Fibroblast of villous mesenchyme (primary cell): ENCODE measurements at places on chromosomes 11 and 22.

DNA sequence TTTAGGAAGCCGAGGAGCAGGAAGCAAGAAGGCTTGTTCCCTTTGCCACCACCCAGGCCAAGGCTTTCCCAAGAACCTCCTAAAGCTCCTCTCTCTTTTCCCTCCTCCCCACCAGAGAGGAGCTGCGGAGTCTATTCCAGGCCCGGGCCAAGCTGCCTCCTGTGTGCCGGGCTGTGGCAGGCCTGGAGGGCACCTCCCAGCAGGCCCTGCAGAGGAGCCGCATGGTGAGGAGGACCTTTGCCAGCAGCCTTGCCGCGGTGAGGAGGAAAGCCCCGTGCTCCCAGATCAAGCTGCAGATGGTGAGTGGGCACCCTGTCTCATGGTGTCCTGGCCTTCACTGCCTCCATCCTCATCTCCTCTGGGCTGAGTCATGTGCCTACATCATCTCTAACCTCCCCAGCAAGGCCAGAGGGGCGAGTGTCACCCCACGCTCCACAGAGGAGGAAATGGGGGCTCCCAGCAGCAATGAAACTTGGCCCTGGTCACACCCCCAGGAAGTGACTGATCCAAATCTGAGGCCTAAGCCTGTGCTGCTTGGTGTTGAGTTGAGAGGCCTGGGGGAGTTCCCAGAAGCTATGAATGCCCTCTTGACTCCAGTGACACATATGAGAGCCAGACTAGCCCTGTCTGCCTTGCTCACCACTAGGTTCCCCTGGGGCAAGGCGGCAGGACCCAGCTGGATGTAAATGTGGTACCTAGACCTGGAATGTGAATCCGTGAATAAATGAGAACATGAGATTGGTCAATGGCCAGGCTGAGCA lies 104.2 kb downstream of the MYO18B start:
- DNase-seq, result no peak

GRCh38 chr22:49240016-49240380 lies 587.7 kb downstream of the BRD1 start:
- no peak for DNase-seq

- DNase-seq, result no peak
These were observed 79.1 kb upstream of the SC5D start for GRCh38 chr11:121213362-121213893.

DNA sequence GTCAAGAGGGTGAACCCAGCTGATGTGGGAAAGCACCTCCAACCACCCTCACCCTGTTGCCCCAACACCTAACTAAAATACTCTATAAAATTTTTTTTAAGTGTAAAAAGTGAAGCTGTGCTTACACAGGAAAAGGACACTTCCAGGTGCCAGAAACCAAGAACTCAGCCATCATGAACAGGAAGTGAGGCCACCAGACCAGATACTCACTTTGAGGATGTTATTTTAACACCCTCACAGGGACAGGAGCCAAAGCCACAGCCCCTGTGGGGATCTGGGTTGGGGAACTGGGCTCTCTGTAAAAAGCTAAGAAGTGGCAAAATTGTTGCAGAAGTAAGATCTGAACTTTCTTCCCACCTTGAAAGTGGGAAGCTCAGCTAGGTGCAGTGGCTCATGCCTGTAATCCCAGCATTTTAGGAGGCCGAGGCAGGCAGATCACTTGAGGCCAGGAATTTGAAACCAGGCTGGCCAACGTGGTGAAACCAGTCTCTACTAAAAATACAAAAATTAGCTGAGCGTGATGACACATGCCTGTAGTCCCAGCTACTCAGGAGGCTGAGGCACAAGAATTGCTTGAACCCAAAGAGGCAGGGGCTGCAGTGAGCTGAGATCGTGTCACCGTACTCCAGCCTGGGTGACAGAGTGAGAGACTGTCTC lies 3.8 kb downstream of the RSPH14 start:
- no peak for DNase-seq

DNA sequence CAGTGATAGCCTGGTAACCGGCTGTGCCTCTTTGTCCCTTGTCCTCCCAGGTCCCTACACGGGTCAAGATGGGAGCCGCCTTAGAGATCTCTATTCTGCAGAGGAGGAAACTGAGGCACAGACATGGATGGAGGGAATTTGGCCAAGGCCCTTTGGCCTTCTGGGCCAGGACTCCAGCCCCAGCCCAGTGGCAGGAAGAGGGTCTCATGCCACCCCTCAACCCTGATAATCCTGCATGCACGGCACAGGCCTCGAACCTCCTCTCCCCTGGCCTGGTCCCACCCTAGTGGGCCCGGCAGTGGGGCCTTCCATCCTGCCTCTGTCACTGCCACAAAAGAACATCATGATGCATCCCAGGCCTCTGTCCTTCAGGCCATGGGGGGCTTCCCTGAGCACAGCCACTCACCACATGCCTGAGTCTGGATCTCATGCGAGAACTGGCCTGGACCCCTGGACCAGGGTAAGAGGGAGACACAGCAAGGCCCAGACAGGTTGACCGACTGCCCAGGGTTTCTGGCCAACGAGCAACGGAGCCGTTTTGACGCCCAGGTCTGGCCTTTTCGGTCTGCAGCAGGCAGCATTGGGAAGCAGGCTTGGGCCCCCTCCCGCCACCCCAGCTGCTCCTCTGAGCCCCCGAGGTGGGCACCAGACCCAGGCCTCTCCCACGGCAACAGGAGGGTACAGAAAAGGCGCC lies 6.5 kb downstream of the LINC01488 start:
- no peak for DNase-seq

DNA sequence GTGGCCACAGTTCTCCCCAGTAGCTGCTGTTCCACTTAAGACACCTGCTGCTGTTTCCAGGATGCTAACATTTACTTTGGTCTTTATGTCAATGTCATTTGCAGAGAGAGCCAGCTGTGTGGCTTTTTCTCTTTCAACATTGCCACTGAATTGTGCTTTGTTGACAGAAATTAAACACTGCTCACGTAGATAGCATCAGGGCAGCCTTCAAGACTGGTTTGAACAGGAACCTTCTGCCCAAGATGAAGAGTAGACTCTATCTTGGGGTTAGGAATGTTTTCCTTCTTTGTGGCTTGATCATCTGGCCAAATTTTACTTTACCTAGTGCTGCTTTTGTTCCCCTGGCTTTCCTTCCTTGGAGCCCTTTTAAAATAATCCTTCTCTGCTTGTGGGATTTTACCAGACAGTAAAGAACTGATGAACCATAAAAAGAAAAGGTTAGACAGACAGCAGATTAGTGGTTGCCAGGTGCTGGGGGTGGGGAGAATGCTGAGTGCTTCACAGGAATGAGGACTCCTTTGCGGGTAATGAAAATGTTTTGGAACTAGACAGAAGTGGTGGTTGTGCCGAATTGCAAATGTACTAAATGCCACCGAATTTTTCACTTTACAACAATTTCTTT lies 22.7 kb upstream of the XBP1 start:
- no peak for DNase-seq

- DNase-seq, result no peak
These were observed 7.3 kb downstream of the PDGFB start for GRCh38 chr22:39237318-39238100.

- DNase-seq, result peak; percentile 65
These were observed 6.3 kb upstream of the SYNGR1 start for GRCh38 chr22:39343259-39344045.

DNA sequence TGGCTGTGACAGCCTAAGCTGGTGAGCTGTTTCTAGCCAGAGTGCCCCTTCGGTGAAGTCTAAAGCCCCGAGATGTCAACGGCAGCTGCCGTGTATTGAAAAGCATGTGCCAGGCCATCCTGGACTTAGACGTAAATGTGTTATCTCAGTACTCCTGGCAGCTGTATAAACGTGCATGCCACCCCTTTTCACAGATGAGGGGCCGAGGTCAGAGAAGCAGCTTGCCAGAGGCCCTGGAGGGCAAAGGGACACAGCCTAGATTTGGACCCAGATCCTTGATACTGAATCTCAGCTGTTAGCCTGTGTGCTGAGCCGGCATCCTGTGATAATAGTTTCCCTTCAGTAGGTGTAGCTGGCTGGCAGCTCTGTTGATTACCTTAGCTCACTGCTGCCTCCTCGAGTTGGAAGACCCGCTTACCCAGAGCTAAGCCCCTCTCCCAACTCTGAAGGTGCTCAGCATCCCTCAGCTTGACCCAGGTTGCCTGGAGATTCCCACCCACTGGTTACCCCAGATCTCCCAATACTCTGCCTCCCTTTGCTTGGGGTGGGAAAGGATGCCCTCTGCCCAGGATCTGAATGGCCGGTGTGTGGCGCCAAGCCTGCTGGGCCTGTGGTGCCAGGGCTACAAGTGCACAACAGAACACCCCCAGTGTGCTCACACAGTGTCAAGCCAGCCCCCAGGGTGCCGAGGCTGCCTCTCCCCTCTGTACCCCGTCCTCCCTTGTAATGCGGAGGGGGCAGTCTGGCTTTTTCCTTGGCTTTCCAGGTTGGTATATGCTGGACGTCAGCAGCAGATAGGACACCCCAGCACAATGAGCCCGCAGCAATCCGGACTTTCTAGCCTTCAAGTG lies 59.8 kb upstream of the WNT7B start:
- DNase-seq, result peak; percentile 27

DNA sequence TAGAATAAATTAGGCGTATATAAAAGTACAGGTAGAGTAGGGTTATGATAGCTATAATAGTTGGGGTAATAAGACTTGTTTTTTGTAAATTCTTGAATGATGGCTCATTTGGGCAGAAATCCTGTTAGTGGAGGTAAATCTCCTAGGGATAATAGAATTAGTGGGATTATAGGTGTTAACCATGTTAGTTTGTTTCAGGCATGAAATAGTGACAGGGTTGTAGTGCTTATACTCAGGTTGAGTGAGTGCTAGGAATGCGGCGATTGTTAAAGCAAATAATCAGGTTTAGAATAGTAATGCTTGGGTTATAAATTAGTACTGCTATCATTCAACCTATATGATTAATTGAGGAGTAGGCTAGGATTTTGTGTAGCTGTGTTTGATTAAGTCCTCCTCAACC lies 297.1 kb downstream of the DYNC2H1 start:
- DNase-seq, result no peak

DNA sequence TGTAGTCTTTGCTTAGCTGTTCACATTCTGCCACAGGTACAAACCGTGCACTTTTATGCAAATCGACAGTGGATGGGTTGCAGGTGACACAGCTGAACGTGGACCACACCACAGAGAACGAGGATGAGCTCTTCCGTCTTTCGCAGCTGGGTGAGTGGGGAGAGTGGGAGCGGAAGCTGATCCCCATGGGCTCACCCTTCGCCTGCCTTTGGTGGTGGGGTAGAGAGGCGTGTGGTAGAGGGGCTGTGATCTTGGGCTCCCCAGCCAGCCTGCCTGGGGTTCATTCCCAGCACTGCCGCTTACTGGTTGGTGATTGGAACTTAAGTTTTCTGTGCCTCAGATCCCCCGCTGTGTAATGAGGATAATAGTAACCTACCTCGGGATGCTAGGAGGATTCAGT lies 19.1 kb downstream of the TAB1 start:
- no peak for DNase-seq

DNA sequence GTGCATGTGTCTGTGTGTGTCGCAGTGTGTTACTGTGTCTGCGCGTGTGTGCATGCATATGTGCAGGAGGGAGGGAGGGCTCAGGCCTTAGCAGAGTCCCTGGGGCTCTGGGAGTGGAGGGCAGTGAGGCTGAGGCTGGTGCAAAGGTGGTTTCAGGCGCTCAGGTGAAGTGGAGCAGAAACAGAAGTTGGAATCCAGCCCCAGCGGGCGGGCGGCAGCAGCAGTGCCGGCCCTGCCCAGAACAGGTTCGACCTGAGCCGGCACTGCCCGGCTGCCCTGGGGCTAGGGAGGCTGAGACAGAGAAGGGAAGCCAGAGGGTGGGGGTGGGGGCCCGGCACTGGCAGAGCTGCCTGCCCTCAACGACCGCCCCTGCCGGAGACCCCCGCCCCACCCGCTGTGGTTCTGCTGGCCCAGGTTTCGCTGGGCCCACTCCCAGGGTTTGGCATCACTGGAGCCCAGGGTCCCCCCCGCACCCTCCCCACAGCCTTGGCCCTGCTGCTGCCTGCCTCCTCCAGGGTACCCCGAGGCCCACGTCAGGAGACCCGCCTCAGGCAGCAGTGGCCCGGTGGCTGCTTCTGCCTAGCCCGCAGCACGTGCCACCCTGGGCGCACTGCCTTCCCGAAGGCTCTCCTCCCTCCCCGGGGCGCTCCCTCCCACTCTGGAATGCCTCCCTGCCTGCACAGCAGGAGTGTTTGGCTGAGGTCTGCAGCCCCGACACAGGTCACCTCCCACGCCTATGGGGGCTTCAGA lies 13.3 kb downstream of the ASCL2 start:
- DNase-seq, result no peak

DNA sequence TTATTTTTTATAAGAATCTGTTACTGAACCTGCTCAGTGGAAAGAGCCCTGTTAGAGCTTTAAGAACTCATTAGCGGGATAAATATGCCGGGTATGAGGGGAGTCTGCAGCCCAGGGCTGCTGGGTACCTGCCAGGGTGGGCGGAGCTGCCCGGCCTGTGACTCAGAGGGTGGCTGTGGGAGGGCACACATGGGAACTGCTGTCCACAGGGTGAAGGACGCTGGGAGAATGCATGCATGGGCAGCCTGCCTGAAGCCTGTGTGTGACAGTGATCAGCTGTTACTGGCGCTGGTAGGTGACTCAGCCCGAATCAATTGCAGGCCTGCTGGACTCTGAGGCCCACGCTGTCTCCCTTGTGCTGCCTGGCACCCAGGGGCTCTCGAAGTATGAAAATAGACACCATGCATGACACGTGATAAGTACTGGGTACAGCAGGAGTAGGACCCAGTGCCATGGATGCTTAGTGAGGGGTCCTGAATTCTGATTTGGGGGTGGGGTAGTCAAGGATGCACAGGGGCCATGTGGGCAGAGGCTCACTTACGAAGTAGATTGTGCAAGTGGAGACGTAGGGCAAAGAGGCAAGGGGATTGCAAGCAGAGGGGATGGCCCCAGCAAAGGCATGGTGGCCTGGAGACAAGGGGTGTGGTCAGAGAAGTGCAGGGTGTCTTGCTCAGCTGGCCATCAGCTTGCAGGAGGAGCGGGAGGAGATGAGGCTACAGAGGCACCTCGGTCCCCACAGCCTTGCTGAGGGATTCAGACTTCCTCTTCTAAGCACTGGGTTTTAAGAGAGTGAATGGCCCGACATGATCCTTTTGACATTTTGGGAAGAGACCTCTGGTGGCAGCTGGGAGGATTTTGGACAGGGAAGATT lies 36.5 kb downstream of the GRIK4 start:
- peak; percentile 92 for DNase-seq

- no peak for DNase-seq
These were observed 116.8 kb downstream of the MED15 start for GRCh38 chr22:20624161-20624616.

GRCh38 chr11:121341609-121342008 lies 49.0 kb downstream of the SC5D start:
- DNase-seq, result no peak

GRCh38 chr22:48805516-48805915 lies 1022.2 kb downstream of the BRD1 start:
- no peak for DNase-seq

GRCh38 chr22:39207141-39208012 lies 37.4 kb downstream of the PDGFB start:
- peak; percentile 44 for DNase-seq

DNA sequence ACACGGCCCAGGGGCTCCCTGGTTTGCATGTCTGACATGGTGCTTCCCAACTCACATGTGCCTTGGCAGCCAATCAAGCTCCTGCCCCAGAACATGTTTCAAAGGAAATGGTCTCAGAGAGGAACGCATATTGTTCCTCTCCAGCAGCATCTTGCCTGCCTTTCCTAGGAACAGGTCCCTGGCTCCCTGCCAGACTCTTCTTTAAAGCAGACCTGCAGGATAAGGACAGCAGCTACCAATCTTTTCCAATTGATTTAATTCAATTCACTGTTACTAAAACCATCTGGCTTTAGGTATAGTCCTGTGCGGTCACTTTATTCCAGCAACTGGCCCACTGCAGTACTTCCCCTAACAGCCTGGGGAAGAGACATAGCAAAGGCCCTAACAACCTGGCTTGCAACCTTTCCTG lies 79.9 kb downstream of the AMBRA1 start:
- no peak for DNase-seq
